Liver (tissue), 10 donors: ENCODE measurements at places on chromosomes 2 and 18. TPM values are rescaled to one million over a fixed set of nuclear protein-coding genes. Genes with fewer than 3 reads are reported as not detected.

DNA sequence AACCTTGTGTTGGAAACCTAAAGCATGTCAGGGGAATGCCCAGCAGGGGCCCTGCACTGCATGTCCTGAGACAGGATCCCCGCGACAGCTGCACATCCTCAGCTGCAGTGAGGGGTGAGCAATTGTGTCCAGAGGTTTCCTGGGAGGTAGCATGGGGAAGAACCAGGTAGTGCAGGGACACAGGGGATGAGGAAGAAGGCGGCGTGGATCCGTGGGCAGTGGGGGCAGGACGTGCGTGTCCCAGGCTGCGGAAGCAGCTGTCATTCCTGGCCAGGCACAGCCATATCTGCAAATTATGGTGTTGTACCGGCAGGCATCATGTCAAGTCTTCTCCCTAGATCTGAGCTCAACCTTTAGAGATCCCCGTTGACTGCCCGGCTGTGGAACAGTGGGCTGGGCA lies 238.2 kb upstream of the MYT1L start:
- DNase-seq, result peak; percentile 28

Gene CNTNAP5
- not detected for total RNA-seq

GRCh38 chr18:72368308-72368707 lies 175.8 kb downstream of the CBLN2 start:
- no peak for DNase-seq

DNA sequence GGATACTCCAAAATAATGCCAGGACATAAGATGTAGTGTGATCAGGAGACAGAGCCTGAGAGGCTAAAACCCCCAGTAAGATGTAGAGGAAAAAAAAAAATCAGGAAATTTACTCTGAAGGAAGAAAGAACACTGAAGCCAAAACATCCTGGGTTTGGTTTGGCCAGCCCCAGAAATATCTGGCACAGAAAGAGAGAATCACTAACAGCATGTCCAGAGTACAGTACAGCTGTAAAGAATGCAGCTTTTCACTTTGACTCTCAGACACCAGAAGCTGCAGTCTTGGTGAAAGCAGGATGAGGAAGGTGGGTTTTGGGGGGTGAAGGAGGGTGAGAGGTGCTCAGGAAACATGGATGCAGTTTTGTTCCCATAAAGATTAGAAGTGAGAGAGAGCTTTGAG lies 1577.7 kb upstream of the ACVR2A start:
- DNase-seq, result no peak

- no peak for DNase-seq
Observed at GRCh38 chr2:15460112-15460620, 101.0 kb downstream of the NBAS start.
